Naive thymus-derived CD8-positive, alpha-beta T cell (primary cell): ENCODE measurements at places on chromosomes 6 and 20. TPM values are rescaled to one million over a fixed set of nuclear protein-coding genes. Genes with fewer than 3 reads are reported as not detected.

Gene NFATC2
- polyA plus RNA-seq: 14.5 TPM

Gene PRSS16
- 0.57 TPM for polyA plus RNA-seq

Gene VNN1
- not detected for polyA plus RNA-seq

Gene GPX5
- not detected for polyA plus RNA-seq

Gene GNRH2
- not detected for polyA plus RNA-seq

Gene PREX1
- polyA plus RNA-seq: 20.9 TPM

Gene NMBR
- not detected for polyA plus RNA-seq

Gene INSM1
- polyA plus RNA-seq: not detected

Gene ENPP3
- polyA plus RNA-seq: not detected

Gene PDYN
- polyA plus RNA-seq: not detected

Gene PRDM13
- polyA plus RNA-seq: not detected

Gene RAD21L1
- polyA plus RNA-seq: not detected

Gene TRIM40
- polyA plus RNA-seq: not detected

Gene TINAG
- polyA plus RNA-seq: not detected

Gene RIMS4
- polyA plus RNA-seq: not detected

Gene MAP3K5
- polyA plus RNA-seq: 4.5 TPM

Gene EMILIN3
- 0.13 TPM for polyA plus RNA-seq

Gene MED23
- polyA plus RNA-seq: 10.4 TPM

Gene KIFC1
- polyA plus RNA-seq: not detected
